CD14-positive monocyte (primary cell): ENCODE measurements at places on chromosomes 13 and 19.

GRCh38 chr19:11050323-11051114, 38.7 kb upstream of the LDLR start:
- DNase-seq: no peak

DNA sequence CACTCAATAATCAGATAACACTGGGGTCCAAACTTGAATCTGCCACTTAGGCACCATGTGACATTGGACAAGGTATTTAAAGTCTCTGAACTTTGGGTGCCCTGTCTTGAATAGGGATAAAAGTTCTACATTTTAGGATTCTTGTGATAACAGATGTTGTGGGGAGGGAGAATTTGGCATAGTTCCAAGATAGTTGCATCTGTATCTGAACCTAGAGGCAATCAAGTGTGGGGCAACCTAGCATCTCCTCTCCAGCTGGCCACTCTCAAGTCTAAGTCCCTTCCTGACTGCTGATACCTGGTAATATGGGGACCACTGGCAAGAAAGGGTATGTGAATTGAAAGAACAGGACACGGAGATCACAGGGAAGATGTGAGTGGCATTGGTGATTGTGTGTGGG, 256.1 kb downstream of the FOXO1 start:
- no peak for DNase-seq

DNA sequence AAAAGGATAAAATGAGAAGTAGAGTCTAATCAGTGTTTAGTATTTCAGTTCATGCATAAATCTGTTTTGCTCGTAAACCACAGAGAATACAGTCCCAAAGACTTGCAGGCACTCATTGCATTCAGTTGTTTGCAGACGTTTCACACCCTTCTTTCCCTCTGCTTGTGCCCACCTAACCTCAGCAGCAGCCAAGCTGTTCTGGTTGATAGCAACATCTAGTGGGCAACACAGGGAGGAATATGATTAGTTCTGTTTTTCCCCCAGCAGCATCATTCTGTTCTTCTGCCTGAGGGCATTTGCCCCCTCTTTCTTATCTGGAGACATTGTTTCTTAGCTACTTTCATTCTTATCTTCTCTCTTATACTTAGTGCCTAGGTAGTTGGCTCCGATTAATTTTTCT, 135.6 kb downstream of the PAN3 start:
- no peak for DNase-seq

- no peak for DNase-seq
Measured at GRCh38 chr13:105193026-105193425, 1342.4 kb downstream of the EFNB2 start.

DNA sequence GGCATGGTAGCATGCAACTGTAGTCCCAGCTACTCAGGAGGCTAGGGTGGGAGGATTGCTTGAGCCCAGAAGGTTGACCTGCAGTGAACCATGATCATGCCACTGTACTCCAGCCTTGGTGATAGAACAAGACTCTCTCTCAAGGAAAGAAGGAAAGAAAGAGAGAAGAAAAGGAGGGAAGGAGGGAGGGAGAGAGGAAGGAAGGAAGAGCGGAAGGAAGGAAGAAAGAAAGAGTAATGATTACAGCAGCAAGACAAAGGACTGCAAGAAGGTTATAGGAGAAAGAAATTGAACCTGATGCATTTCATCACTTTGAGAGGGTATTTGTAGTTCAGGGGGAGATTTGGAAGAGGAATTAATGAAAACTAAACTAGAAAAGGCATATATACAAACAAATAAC, 155.7 kb downstream of the LACC1 start:
- no peak for DNase-seq

GRCh38 chr19:46514589-46515289, 19.1 kb upstream of the PNMA8B start:
- no peak for DNase-seq

GRCh38 chr19:2101417-2102335, 5.0 kb downstream of the IZUMO4 start:
- no peak for DNase-seq

- no peak for DNase-seq
Measured at GRCh38 chr19:46224773-46225172, 4.8 kb upstream of the IGFL1 start.

GRCh38 chr19:246551-246950, 44.7 kb downstream of the PLPP2 start:
- no peak for DNase-seq

- peak; percentile 34 for DNase-seq
Measured at GRCh38 chr19:7928741-7929701, 3.1 kb upstream of the CTXN1 start.

DNA sequence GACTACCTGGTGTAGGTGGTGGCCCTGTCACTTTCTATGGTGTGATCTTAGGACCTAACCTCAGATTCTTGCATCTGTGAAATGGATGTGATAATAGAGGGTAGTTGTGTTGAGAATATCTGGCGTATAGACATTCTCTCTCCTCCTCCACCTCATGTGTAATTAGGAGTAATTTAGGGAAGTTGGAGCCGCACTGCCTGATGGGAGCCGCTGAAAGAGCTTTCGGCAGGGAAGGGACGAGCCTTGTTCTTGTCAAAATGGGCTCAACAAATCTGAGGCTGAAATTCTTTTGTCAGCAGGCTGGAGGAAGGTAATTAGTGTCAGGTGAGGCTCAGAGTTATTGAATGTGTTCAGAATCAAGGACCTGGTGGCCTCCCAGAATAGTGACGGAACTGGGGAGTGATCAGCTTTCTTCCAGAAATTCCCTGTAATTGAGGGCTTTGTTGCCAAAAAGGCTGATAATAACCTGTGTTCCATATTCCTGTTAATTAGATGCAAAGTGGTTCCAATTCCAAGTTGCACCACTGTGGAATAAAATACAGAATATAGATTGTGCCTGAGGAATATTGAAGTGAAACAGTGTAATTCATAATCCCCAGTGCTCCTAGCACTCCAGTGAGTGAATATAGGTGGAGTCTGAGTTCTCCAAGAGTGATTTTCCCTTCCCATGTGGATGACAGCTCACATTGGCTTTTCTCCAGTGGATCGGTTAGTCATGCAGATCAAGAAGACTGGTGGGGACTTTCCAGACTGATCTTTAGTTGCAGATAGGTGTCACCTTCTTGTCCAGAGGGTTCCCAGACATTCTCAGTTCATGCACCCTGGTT, 47.5 kb downstream of the SPATA13 start:
- DNase-seq: no peak

DNA sequence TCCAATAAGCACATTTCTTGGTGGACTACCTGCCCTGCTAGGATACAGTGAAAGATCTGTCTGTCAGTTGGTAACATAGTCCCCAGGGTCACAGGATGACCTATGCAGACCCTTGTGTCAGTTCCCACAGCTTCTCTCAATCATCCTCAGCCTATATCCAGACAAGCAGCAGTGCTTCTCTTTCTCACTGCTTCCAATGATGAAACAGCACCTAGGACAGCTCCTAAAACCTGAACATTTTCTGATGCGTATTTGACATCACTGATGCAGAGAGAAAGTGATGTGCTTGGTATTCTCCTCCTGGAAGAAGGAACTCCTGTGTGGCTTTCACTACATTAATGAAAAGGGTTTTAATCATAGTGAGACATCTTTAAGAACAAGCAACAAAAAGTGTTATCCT, 43.7 kb downstream of the ZNF557 start:
- DNase-seq: no peak

GRCh38 chr19:18895038-18895823, 727 bp downstream of the CERS1 start:
- peak; percentile 49 for DNase-seq
